ENCODE measurements at places on chromosomes 7 and 10. TPM values are rescaled to one million over a fixed set of nuclear protein-coding genes. Genes with fewer than 3 reads are reported as not detected.

DNA sequence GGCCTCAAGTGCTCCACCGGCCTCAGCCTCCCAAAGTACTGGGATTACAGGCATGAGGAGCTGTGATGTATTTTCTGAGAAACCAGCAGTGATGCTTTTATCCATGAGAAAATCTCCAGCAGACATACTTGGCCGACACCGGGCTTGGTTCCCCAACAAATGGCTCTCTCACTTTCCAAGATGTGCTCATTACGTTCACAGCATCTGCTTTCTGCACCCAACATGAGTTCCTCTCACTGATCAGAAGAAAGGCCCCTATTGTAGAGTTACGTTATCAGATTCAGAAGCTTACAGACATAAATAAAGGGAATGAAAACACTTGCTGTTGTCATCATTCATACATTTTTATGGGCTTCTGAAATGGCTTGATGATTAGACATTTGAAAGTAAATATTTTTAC is 95.0 kb downstream of the CALD1 start:
- no peak for DNase-seq

- DNase-seq, result no peak
Observed at GRCh38 chr10:105207476-105207995, 566.4 kb downstream of the SORCS3 start.

GRCh38 chr10:49260644-49261296 is 38.2 kb upstream of the C10orf71 start:
- DNase-seq, result no peak

DNA sequence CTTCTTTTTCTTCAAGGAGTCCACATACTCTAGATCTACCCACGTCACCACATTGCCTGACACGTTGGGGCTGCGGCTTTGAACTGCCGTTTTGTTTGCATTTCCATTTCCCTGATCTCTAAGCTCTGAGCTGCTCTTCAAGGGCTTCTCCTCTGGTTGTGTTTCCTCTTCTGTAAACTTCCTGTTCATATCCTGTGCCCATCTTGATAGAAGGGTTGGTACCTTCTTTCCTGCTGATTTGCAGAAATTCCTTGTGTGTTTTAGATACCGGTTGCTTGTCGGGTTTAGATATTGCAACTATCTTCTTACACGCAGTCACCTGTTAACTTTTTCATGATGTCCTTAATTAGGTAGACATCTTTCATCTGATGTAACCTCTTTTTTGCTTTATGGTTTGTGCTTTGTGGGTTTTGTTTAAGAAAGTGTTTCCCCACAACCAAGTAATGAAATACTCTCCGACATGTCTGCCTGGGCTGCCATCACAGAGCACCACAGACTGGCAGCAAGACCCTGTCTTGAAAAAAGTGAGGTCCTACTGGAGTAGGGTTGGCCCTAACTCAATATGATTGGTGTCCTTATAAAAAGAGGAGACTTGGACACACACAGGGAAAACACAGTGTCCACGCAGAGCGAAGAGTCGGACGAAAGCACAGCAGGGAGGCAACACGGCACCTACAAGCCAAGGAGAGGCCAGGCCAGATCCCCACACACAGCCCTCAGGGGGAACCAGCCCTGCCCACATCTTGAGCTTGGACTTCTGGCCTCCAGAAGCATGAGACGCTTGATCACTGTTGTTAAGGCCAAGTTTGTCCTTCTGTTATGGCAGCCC is 99.1 kb upstream of the PDGFA start:
- peak; percentile 85 for DNase-seq

GRCh38 chr10:122878799-122879338 is 512 bp downstream of the FAM24B start:
- no peak for DNase-seq

Gene ZNF511
- total RNA-seq, result 38.8 TPM

All from CD8-positive, alpha-beta T cell (primary cell).